ENCODE measurements at places on chromosomes 3 and 15.

- DNase-seq = no peak
Measured at GRCh38 chr3:117836296-117836695, 1126.7 kb downstream of the TUSC7 start.

GRCh38 chr15:74306781-74307217 lies 60.6 kb downstream of the CYP11A1 start:
- DNase-seq = no peak

GRCh38 chr15:33150431-33150941 lies 44.0 kb downstream of the FMN1 start:
- no peak for DNase-seq

DNA sequence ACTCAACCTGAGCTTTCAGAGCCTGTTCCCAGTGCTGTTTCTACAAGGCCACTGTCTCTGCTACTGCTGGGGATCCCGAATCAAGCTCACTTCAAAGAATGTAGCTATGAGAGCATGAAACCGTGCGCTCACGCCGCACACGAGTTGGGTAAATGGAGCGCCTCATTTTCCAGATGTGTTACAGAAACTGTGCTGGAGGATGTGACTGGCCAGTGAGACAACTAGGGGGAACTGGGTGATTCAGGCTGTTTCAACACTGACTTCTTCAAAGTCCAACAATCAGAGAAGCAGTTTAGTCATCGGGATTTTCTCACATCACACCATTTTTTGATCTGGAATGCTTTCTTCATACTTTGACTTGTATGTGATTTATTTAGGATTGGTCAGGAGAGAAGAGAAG lies 3.5 kb downstream of the ZNF710 start:
- DNase-seq = no peak

GRCh38 chr3:100329800-100330489 lies 4.6 kb upstream of the NIT2 start:
- DNase-seq = no peak

DNA sequence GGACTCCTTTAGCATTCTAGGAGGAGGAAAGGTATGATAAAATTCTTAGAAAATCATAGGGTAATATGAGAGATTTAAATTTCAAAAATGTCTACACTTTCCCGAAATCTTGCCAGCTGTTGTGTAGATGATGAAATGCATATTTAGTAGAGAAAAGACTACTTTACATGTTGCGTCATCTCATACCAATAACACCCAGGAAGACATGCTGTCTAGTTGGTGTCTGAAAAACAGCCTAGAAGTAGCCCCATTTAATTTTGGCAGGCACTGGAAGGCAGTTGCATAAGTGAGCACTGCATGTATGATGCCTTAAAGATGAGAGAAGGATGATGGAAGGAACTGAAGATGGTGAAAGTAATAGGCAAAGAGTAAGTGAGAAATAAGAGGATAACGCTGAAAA lies 310.5 kb upstream of the TPM1 start:
- DNase-seq = no peak

- no peak for DNase-seq
Measured at GRCh38 chr15:98308117-98308516, 340.2 kb upstream of the IGF1R start.

DNA sequence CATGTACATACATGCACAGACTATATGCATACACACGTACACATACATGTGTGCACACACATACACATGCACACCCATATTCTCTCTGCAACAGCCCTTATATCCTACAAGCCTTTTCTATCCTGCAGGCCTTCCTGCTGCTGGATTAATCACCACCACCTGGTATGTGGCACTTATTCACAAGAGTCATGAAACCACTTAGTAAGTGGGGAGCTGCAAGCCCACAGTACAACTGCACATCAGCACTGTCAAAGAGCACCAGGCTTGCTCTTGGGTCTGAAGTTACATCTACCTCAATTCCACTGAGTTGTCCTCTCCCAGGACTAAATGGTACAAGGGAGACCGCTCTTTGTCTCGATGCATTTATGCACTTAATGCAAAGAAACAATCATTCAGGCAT lies 233.2 kb downstream of the KLF13 start:
- no peak for DNase-seq

DNA sequence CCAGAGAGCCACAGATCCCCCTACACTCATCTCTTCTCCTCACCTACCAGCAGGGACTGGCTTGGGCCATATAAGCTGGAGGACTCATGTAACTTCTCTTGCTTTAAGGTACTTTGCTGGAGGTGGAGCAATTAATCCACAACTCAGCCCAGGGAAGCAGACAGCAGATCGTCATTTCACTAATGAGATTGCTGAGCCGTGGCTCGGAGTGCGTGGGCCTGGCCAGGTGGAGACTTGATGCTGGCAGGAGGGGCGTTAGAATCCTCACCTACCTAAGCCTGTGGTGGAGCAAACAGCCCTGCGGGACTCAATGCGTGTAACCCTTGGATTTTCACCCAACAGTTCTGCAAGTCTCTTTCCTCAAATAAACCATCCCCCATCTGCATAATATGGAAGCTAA lies 253.2 kb downstream of the RORA start:
- no peak for DNase-seq

DNA sequence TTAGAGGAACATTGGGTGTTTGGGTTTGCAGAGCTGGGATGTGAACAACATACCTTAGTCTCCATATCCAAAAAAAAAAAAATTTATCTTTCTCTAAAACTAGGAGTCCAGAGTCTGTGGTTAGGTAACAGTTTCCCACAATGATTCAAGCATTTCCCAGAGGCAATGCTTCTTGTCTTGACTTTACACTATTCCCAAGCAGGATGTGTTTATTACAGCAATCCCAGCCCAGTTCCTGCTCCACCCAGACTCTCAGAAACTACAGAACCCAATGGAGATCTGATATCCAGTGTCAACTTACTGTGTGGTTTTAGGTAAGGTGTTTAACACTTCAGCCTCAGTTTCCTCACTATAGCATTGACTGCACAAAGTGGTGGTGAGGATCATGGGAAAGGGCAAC lies 2.3 kb upstream of the C3orf62 start:
- no peak for DNase-seq

- no peak for DNase-seq
Measured at GRCh38 chr3:193483988-193484539, 70.6 kb downstream of the ATP13A4 start.

DNA sequence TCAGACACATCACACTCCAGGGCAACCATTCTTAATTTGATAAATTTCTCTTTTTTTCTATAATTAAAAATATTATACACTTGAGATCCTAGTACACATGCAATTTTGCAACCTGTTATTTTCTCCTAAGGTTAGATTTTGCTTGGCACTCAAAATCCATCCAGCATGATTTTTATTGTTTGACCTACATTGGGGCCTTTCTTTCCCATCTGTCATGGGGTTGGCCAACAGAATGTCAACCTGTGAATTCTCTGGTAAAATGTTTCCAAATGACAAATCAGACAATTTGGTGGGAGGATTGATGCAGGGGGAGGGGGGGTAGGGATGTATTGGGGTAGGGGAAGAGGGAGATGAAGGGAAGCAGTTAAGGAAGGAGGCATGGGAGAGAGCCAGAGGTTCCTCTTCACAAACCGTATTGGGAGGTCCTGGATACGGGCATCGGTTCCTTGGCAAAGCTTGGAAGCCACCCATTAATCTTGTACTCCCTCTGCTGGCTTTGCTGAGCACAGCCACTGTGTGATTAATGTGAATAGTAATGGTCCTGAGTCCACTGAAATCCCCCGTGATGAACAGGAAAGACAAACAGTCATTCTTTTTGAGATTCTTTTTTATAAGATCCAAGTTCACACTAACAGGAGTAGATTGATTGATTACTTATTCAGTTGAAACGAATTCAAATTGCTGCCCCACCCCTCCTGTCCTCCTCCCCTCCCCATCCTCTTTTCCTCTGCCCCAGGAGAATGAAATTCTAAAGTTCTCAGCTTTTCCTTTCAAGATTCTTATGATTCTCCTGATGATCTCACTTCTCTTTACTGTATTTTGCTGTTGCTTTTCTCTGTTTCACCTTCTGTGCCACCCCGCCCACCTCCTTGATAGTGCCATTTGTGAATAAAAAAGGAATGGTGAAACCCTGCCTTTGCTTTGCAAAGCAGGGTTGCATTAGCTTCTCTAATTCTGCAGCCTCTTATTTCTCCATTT lies 82.2 kb upstream of the SLC25A26 start:
- DNase-seq = peak; percentile 49

DNA sequence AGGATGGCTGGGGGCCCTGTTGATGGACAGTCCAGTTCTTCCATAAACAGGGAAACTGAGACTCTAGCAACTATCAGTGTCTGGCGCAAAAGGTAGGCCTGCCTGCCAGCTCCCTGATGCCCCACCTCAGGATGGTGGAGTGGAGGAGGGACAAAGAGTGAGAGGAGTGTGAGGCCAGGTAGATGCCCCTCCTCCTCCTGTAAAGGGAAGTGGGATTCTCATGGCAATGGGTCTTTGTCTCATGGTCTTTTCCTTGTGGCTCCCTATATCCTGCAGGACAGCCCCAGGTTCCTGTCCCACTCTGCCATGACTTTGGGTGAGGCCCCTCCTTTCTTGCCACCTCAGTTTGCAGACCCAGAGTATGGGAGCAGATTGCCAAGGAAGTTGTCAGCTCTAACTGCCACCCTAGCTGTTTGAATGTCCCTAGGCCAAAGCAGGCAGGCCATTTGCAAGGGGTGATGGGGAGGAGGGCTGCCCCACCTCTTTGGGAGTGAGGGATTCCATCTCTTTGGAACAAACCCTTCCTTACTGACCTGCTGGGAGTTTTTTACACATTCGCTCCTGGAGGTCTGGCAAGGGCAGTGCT lies 2.8 kb upstream of the DNAH1 start:
- no peak for DNase-seq

Data from NCI-H748 treated with DMSO at 0.1 percent for 48 hours (cell line).